ENCODE measurements at places on chromosomes 1 and 21.

- no peak for DNase-seq
Measured at GRCh38 chr1:114803001-114803400, 22.5 kb upstream of the SIKE1 start.

DNA sequence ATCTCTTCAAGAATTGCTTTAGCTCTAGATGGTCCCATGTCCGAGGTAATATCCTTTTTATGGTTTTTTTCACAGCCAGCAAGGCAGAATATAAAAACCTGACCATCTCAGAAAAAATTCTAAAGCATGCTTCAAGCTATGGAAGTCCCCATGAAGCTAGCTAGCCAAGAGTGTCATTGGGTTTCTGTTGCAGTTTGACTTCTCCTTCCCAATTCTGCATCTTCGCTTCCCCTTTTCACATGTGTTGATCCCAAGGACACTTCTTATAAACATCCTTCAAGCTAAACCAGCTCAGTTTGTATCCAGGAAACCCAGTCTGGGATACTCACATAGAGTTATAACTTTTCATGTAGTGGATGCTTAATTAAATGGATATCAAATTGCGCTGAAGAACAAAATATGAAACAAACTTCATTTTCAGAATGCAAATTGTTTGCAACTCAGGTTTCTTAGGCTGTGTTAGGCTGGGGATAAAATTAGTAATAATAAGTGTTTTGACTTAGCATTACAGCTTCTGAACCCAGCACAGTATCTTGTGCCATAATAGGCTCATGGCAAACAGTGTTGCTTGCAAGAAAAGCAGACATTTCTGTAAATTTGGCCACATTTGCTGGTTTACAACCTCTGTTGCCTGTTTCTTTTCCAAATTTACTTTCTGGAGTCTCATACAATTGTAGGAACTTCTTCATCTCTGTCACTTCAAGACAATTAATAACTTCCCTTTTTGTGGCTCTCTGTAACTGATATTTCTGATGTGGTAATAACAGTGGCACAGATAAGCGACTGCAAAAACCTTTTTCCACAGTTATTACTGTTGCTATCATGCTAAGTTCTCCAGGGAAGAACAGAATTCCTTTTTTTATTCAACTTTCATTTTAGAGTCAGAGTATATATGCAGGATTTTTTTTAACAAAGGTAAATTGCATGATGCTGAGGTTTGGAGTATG, 53.2 kb downstream of the NCAM2 start:
- DNase-seq = no peak

GRCh38 chr1:41805771-41806471, 112.8 kb downstream of the HIVEP3 start:
- DNase-seq = no peak

DNA sequence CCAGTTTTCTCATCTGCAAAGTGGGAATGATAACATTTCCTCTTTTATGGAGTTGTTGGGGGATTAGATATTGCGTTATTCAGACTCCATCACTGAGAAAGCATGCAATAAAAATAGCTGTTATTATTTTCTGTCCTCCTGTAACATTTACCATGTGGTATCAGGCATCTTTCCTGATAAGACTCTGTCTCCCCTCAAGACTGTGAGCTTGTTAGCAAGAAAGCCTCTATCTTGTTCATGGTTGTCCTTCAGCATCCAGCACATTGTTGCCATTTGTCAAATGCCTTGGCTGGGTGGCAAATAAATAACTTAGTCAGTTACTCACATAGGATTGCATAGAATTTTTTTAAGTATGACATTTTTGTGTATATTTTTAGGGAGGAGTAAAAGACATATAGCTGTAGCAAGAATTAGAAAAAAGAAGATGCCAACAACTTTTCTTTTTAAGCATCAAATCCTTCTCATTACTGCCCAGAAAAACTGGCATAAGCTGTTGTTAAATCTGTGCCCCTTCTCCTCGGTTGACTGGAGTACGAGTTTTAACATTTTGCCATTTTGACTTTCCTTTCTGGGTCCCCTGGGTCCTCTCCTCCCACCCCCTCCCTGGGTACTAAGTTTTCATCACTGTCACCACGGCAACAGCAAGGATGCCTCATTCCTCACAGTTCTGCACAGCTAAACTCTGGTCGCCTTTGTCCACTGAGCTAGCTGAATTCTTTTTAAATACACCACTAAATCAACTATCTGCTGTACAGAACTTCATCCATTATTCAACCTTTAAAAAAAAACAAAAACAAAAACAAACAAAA, 1.0 kb upstream of the JAM2 start:
- no peak for DNase-seq

GRCh38 chr21:35212393-35213127, 163.5 kb upstream of the RUNX1 start:
- DNase-seq = no peak

GRCh38 chr1:203714446-203714845, 50.5 kb upstream of the LAX1 start:
- no peak for DNase-seq

GRCh38 chr1:216690603-216691002, 32.6 kb downstream of the ESRRG start:
- no peak for DNase-seq

GRCh38 chr1:59057211-59057694, 239.6 kb upstream of the FGGY start:
- no peak for DNase-seq
